ENCODE measurements at places on chromosomes 5 and 9. TPM values are rescaled to one million over a fixed set of nuclear protein-coding genes. Genes with fewer than 3 reads are reported as not detected.

Gene OR1Q1
- not detected for polyA plus RNA-seq

Gene CLTA
- 49.2 TPM for polyA plus RNA-seq

Gene VLDLR
- 7.4 TPM for polyA plus RNA-seq

Gene TMEM215
- not detected for polyA plus RNA-seq

Gene SARDH
- polyA plus RNA-seq = 18.5 TPM

Gene GCNT4
- polyA plus RNA-seq = 3.2 TPM

Gene NMUR2
- polyA plus RNA-seq = not detected

Gene SLC45A2
- polyA plus RNA-seq = 0.08 TPM

DNA sequence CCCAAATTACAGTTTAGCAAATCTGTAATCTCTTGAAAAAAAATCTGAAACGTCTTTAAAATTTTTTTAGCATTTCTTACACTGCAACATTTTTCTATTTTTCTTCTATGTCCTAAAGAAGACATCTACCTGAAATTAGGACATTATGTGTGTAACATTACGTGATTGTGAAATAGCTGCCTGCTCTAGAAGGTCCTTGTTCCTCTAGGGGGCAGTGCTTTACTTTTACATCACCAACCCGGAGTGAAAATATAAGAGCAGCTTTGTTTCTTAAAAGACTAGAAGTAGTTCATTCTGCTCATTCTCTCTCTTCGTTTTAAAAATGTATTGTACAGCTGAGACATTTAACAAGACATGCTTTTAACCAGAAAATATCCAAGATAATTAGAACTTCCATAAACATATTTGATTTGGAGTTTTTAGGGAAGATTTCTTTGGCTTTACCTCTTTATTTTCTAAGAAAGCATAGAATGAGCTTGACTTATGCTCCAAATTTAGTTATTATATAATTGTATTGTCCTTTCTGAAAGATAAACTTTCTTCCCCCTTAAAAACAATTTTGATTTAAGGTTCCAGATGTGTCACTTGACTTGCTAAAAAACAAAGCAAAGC lies 48.1 kb upstream of the RIOK2 start:
- no peak for DNase-seq

DNA sequence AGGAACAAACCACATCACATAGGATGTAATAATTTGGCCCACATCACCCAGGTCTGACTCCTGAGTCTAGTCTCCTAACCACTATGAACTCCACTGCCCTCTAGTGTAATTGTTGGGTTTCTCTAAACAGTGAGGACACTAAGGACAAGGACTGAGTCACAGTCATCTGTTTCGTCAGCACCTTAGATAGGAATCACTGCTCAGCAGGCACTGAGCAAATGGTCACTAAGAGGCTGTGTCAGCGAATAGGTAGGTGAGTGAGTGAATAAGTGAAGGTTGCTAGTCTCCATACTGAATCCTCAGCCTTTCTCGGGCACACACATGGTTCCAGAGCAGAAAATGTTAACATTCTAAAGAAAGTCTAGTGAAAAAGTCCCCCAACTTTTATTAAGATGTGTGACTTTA lies 278.6 kb downstream of the SPOCK1 start:
- no peak for DNase-seq

- DNase-seq = no peak
These were observed 43.6 kb upstream of the TNFSF15 start for GRCh38 chr9:114849450-114849849.

- DNase-seq = no peak
These were observed 81.6 kb downstream of the NREP start for GRCh38 chr5:111675201-111675934.

DNA sequence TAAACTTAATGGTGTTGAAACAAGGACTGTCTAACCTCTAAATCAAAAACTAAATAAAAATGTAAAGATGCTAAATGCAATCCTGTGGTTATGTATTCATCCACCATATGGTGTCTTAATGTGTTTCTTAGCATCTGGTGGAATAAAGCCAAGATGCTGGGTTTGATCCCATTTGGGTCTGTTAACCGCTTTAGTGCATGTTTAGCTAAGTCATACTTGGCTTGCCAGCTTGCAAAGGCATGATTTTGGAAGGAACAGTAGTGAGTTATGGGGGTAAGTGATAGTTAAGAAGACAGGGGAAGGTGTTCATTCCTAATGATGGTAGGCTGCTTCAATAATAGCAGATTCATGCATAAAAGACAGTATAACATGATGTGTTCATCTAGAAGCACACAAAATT lies 139.0 kb upstream of the SLC27A6 start:
- DNase-seq = no peak

DNA sequence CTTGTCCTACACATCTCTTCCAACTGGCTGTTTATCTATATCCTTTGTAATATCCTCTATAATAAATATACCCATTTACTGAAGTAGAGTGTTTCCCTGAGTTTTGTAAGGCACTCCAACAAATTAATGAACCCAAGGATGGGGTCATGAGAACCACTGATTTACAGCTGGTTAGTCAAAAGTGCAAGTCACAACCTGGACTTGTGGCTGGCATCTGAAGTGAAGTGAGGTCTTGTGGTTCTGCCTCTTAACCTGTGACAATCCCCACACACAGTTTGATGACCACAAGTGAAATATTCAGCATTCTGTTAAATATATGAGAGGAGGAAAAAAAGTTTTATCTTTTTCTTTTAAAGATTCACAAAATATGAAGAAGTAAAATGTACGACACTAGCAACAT lies 126.1 kb downstream of the NR2F1-AS1 start:
- no peak for DNase-seq

GRCh38 chr9:28289746-28290145 lies 716.5 kb upstream of the C9orf72 start:
- DNase-seq = no peak

DNA sequence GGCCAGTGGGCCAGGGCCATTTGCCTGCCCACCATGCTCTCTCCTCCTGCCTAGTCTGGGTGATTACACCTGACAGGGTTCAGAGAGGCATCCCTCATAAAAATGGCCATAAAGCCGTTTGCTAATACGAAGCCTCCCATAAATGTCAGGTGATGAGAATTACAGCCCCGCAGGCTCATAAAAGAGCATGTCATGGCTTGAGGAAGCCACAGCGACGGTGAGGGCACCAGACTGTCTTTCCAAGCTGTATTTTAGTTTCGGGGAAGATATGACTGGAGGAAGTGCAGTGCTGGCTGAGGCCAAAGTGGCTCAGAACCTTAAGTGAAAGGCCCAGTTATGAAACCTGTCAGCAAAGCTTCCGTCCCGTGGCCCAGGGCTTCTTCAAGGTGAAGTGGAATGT lies 18.5 kb upstream of the TCERG1 start:
- no peak for DNase-seq

DNA sequence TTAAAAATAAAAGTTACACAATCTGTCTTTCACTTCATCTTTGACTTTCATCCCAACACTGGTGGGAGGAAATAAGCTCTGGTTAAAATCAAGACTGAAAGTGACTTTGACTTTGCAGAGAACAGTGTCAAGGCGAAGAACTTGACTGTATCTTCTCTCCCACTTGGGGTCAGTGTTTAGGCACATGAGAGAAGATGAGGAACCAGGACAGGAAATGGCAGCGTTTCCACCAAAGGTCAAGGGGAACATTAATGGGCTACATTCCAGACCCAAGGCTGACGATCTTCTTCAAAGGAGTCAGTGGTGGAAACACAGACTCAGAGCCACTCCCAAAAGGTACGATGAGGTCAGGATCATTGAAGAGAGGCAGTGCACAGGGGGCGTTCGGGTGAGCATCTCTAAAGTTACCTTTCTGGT lies 409.5 kb downstream of the ARHGEF28 start:
- DNase-seq = no peak

- DNase-seq = no peak
These were observed 75.9 kb upstream of the SELENOP start for GRCh38 chr5:42887575-42887974.

- no peak for DNase-seq
These were observed 298.3 kb downstream of the BNC2 start for GRCh38 chr9:16572005-16572734.

DNA sequence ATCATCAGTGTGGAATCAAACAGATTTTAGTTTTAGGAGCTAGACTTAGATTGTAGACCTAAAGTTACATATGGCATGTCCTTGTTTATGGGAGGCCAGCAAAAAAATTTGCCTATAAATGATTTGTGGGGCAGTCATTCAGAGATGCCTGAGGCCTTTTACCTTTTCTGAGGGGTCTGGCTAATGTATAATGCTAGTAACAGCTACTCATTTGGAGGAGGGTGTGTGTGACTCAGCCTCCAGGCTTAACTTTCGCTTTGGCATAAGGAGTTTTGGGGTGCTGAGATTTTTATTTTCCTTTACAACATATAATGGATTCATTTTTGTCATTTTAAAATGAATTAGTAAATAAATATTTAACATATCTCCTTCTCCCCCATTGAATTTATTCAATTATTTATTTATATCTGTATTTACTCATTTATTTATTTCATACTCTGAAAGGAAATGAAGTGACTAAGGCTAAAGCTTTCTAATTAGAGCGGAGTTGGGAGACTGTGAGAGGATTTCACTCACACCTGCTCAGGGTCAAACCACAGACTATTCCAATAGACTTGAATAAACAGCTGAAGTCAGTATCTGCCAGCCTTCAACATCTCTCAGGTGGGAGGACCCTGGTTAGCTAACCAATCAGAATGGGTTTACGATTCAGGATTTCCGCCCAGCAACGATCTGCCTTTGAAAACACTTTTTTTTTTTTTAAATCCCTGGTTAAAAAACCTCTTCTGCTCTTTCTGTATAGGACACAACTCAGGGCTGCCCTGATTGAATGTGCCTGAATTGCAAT lies 487.5 kb upstream of the SGCD start:
- DNase-seq = no peak

GRCh38 chr9:126621919-126622735 lies 8.4 kb downstream of the LMX1B start:
- DNase-seq = no peak

GRCh38 chr5:139446956-139447779 lies 7.8 kb upstream of the DNAJC18 start:
- no peak for DNase-seq

GRCh38 chr9:88645172-88645878 lies 110.3 kb downstream of the NXNL2 start:
- no peak for DNase-seq

GRCh38 chr9:110809038-110809595 lies 140.5 kb downstream of the MUSK start:
- DNase-seq = no peak

- no peak for DNase-seq
These were observed 16.2 kb downstream of the CAMSAP1 start for GRCh38 chr9:135891027-135891631.

DNA sequence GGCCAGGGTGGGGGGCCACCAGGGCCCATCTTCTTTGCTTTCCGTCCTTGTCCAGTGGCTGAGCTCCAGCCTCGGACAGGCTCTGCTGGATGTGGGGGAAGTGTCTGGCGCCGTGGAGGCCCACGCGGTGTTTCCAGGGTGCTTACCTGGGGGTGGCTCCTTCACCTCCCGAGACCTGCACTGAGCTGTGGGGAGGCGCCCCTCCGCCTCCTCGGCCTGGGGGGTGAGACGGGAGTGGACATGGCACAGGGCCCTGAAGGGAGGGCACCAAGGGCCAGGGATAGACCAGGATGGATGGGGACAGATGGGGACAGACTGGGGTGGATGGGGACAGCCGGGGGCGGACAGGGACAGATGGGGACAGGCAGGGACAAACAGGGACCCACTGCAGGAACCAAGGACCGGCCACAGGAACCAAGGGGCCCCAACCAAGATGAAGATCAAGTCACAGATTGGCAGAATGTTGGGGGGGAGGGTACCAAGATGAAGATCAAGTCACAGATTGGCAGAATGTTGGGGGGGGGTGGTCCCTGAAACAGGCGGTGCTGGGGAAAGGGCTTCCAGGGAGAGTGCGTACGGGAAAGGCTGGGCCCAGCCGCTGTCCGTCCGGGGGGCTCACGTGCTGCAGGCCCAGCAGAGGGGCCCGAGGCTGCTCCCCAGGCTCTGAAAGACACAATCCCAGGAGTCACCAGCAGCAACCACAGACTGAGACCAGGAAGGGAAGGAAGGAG lies 13.3 kb upstream of the QSOX2 start:
- no peak for DNase-seq

DNA sequence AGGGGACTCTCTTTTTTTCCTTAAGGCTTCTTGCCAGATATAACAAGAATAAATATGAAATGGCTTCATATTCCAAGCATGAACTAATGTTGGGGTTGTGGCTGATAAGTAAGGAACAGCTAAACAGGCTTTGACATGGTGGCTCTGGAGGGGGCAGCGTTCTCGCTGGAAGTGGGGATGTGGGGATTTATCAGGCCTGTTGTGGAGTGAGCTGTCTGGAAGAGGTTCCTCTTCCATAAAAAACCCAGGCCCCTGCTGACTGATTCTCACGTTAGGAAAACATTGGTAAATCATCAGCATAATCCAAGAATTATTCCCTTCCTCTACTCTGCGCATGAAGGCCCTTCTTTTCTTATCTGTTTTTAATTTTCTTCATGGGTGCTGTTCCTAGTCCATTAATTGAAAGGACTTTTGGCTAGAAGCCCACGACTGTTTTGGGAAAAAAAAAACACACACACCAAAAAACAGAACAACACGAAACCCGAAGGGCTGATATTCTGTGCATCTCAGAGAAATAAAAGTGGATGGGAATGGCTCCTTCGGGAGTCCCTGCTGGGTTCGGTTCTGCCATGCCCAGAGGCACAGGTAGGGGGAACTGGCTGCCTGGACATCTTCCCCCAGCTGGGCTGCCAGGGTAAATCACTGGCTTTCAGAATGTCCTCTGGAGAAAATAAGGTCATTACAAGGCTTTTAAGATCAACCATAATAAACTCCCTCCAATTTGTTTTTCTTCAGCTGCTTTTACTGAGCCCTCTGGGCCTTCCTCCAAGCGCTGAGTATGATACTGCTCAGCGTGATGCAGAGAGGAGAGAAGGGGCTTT lies 297.0 kb downstream of the SLIT3 start:
- no peak for DNase-seq

- peak; percentile 69 for DNase-seq
These were observed 227.3 kb downstream of the FANCC start for GRCh38 chr9:95090023-95090791.

DNA sequence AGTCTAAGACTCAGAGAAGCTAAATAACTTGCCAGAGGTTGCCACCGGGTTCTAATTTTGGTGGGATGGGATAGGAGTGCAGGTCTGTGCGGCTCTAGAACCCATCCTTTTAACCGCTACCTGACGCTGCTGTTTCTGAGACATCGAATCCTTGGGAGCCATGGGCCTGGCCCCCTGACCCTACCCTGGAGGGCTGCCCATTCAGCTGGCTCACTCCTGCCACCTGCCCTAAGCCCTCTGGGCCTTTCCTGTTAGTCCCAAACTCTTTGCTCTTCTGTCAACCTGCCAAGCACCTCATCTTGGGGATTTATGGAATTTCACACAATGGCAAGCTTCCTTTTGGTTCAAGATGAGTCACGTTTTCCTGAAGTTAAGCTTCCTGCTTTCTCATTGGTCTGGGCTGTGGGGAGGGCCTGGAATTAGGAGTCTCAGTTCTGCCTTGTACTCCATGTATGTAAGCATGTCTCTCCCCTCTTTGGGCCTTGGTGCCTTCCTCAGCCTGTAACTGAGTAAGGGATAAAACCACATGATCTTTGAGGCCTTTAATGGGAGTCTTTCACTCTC lies 26.6 kb downstream of the ENHO start:
- no peak for DNase-seq

DNA sequence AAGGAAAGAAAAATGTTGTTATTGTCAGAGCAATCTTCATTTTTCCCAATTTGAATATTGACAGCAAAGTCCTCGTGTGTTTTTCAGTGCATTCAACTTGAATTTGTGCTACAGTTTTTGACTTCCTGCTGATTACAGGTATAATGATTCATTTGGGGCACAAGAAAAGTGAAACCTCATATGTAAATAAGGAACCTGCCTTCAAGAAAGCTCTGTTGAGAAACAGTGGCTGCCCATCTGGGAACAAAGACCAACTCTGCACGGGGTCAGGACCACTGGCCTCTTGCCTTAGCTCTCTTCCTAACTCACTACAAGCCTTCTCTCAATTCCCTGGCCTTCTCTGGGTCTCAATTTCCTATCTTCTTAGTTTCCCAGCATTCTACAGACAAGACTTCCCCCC lies 21.0 kb downstream of the TIMD4 start:
- no peak for DNase-seq

Measured in pancreas (tissue), 10 donors.